ENCODE measurements at places on chromosomes 2 and 18.

GRCh38 chr2:65357959-65358294, 74.5 kb downstream of the SPRED2 start:
- DNase-seq, result no peak

GRCh38 chr2:72781480-72781879, 44.4 kb downstream of the EXOC6B start:
- DNase-seq, result no peak

DNA sequence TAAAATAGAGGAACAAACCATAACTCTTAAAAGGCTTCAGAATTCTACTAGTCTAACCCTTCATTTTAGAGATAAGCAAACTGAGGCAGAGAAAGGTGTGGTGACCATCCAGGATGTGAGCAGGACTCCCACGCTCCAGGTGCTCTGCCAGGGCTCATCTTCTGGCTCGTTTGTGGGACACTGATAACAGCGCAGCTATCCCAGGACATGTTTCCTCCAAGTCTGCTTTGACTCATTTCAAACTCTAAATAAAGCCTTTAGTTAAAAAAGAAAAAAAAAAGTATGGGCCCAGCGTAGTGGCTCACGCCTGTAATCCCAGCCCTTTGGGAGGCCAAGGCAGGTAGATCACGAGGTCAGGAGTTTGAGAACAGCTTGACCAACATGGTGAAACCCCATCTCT, 28.4 kb downstream of the CNRIP1 start:
- DNase-seq, result no peak

GRCh38 chr2:196598412-196598811, 41.1 kb upstream of the CCDC150 start:
- no peak for DNase-seq

Measured in H54 (cell line).